ENCODE measurements at places on chromosomes 11 and 22.

- DNase-seq: no peak
Measured at GRCh38 chr11:72576243-72576595, 98.0 kb downstream of the PDE2A start.

- DNase-seq: no peak
Measured at GRCh38 chr11:36070213-36070953, 126.5 kb downstream of the LDLRAD3 start.

DNA sequence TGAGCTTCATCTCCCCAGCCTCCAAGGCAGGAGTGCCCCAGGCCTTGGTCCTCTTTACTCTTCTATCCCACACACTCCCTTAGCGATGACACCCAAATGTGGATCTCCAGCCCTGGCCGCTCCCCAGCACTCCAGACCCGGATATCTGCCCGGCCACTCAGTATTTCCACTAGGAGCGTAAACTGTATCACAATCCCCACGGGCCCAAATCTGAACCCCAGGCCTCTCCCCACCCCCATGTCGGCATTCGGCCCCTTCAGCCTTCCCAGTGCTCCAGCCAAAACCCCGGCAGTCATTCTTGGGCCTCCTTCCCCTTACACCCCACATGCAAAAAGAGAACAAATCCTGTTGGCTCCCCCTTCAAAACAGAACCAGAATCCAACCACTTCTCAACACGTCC, 20.8 kb downstream of the WNT11 start:
- no peak for DNase-seq

- no peak for DNase-seq
Measured at GRCh38 chr11:102819491-102819890, 21.5 kb upstream of the MMP1 start.

DNA sequence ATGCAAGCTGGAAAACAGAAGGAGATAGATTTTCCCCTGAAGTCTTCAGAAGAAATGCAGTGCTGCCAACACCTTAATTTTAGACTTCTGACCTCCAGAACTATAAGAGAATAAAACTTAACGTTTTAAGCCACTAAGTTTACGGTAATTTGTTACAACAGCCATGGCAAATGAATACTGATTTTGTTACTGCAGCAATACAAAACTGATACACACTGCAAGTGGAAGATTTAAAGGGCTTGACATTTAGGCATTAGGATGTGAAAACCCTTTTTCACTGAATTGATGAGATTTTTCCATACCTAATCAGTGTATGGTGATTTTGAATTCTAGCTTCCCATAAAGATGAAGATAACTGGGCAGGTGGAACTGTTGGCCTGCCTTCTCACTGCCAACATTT, 22.1 kb upstream of the LMO2 start:
- no peak for DNase-seq

GRCh38 chr11:68118706-68119448, 2.3 kb downstream of the CHKA start:
- DNase-seq: no peak

DNA sequence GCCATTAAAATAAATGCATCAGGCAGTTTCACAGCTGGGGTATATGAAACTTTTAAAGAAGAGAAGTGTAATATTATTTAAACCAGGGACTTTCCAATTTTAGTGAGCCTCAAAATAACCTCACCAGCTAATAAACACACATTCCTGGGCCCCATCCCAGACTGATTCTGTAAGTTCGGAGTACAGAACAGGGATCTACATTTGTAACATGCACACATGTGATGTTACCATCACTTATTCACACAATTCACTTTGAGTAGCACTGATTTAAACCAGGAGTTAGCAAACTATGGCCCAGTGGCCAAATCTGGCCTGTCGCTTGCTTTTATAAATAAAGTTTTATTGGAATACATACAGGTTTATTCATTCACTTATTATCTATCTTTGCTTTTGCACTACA, 62.0 kb downstream of the STK33 start:
- no peak for DNase-seq

DNA sequence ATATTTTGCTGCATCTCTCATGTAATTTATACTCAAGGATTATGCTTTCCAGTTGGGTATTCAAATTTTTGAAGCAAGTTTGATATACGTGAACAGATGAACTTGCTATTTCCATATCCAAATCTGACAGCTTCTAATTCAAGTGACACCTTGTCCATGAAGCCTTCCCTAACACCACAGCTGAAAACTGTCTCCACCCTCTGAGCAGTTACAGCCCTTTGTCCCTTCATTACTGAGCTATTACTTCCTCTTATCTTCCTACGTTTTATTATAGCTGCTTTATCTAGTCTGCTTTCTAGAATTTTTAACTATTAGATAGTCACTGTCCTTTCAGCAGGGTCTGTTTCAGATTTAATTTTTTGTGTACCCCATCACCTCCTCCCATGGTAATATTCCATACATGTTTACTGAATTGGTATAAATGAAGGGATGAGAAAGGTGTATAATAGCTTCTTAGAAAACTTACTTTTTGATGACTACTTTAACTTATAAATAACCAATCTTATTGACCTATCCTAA, 13.3 kb upstream of the PRSS23 start:
- no peak for DNase-seq

DNA sequence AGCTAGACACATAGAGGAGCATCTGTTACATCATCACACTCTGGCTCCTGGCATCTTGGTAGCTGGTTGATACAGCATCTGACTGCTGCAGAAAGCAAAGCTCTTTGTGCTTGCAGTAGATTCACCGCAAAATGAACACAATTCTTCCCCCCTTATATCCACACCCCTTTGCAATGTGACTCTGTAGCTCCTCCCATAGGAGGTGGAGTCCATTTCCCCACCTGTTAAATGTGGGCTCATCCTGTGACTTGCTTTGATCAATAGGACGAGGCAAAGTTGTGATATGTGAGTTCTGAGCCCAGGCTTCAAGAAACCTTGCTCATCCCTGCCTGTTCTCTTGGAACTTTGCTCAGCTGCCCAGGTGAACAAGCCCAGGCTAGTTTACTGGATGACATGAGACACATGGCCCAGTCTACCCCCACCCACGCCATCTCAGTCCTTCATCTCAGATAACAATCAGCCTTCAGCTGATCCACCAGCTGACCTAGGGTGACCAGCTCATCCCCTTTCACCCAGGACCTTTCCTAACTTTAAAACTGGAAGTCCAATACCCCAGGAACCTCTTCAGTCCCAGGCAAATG, 272.2 kb downstream of the TENM4 start:
- DNase-seq: no peak

DNA sequence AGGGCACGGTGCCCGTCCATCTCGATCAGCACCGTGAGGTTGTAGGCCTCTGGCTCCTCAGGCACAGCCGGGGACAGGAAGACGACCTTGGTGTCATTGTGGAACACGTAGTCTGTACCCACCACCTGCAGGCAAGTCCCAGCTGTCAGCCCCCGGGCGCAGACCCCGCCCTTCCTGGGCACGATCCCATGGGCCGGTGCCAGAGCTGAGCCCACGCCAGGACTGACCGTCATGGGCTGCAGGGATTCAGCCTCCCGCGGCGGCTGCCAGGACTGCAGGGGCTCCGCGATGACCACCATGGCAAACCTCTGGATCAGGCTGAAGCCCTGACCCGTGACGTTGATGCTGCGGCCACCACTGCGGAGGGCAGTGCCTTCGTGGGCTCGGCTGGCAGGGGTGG, 11.8 kb upstream of the MAPK11 start:
- DNase-seq: no peak

- DNase-seq: peak; percentile 3
Measured at GRCh38 chr11:114478768-114479167, 39.5 kb downstream of the REXO2 start.

DNA sequence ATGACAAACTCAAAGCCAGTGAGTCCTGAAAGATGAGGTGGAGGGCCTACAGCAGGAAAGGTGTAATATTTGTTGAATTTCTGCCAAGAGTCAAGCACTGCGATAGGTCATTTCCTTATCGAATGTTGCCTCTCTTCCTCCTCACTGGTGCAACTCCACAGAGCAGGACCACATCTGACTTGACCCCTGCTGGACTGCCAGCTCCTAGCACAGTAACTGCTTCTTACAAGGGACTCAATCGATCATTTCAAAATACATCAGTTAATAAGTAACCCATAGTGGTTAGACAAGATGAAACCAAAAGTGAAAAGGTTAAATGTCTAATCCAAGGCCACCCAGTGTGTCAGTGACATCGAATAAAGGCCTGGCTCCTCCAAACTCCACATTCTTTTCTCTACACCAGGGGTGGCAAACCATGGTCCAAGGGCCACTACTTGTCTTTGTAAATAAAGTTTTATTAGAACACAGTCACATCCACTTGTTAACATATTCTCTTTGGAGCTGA, 98.5 kb upstream of the CSNK2A3 start:
- DNase-seq: peak; percentile 43

- DNase-seq: no peak
Measured at GRCh38 chr11:114062272-114062671, 2.8 kb downstream of the ZBTB16 start.

GRCh38 chr11:131413217-131413616, 42.8 kb downstream of the NTM start:
- DNase-seq: no peak

DNA sequence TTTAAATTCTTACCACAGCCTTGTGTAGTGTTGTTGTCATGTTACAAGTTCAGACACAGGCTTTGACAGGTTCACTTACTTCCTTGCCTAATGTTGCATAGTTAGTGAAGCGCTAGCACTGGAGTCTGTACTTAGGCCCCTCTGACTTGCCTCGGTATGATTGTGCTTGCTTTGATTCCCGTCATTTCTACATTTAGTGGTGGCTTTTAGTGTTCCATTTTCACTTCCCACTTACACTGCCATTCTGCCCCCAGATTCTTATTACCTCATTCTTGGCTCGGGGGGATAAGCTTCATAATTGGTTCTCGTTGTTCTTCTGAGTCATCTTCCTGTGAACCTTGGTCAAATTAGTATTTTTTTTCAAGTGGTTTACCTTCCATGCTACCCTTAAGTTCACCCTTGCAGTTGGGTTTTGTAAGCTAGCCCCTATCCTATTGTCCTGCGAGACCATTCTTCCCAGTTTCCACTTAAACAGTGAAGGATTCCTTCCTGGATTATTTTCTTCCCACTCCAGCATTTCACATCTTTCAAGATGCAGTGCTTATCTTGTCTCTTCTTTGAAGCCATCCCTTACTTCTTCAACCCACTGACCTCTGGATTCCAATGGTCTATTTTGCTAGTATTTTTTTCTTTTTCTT, 68.7 kb downstream of the DDX10 start:
- peak; percentile 42 for DNase-seq

- DNase-seq: no peak
Measured at GRCh38 chr11:115085461-115086210, 407.3 kb downstream of the NXPE2 start.

GRCh38 chr11:60977224-60977623, 5.7 kb downstream of the CD6 start:
- no peak for DNase-seq

- no peak for DNase-seq
Measured at GRCh38 chr11:64687643-64688533, 35.1 kb downstream of the NRXN2 start.

DNA sequence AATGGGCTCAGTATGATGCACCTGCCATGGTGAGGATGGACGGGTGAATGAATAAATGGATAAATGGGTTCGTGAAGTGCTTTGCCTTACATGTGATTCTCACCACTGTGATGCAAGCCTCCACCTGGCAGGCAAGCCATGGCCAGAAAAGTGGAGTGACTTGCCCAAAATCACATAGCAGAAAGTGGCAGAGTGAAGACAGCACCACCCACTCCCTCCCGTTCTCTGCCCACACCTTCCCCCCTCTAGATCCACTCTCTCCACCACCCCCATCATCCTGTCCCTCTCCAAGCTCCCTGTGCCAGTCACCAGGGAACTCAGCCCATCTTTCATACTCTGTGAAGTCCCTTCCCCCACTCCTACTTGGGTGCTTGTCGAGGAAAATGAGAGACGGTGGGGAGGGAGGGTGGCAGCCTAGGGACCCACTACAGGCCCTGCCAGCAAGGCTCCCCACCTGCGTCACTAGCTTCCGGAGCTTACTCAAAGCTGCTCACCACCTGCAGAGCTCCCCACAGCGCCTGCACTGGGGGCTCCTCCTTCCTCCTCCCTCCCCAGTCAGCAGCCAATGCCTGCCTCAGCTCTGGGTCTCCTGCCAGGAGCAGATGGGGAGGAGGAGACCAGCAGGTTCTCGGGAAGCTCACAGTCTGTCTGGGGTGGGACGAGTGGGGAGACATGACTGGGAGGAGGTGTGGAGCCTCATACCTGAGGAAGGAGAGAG, 82.3 kb downstream of the PDE2A start:
- no peak for DNase-seq

DNA sequence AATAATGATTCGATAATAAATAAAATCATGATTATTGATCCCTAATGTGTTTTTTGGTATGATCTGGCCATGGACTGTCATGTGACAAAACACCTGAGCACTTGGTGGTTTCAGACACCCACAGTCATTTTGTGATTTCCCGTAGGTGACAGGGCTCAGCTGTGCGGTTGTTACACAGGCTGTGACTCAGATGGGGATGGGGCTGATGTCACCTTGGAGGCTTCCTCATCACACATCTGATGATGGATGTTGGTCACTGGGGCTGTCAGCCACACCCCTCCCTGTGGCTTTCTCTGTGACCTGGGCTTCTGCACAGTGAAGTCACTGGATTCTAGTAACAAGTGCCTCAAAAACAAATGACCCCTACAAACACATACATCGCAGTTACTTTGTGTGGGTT, 995.1 kb downstream of the BRD1 start:
- peak; percentile 74 for DNase-seq

DNA sequence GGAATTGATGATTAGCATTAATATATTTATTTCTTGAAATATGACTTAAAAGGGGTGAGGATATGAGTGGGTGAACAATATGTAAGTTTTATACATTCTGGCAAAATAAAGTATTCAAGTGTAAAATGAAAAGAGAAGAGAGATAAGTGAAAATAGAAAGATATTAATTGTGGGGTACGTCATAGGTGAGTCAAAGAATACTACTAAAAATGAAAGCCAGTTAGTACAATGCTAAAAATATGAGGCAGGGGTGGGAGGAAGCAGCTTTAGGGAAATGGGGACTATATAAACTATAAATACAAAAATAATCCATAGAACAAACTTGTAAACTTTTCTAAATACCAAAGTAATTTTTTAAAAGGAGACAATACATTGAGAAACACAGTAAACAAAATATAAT, 661.4 kb downstream of the CNTN5 start:
- no peak for DNase-seq

DNA sequence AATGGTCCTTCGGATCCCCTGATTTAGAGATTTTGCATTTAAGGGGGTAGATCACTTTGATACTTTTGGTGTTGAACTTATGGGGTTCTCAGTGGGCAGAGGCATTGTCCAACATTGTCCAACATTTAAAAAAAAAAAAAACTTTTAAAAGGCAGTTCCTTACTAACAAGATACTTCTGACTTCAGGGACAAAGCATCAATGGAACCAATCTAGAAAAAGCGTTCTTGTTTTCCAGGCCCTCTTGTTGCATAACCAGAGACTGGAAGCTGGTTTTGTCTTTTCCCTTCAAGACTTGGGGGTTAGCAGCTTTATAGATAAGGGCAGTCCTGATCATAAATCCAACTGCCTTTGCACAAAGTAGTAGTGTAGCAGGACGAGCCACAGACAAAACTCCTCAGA, 40.4 kb downstream of the ACER3 start:
- DNase-seq: no peak

All from A172 (cell line).